Gastrocnemius medialis (tissue), 4 donors: ENCODE measurements at places on chromosomes 4 and X. TPM values are rescaled to one million over a fixed set of nuclear protein-coding genes. Genes with fewer than 3 reads are reported as not detected.

Gene GABRA4
- total RNA-seq, result not detected

Gene SLC9A7
- 13.3 TPM for total RNA-seq

Gene USP26
- not detected for total RNA-seq

Gene DMRTC1
- total RNA-seq, result not detected

Gene PLAC1
- total RNA-seq, result not detected

Gene SHISA3
- 0.31 TPM for total RNA-seq

GRCh38 chr4:21885770-21886169 lies 62.8 kb downstream of the KCNIP4 start:
- no peak for DNase-seq
- no peak overlapping the region for H3K27ac ChIP-seq
- no peaks in the 10 kb centered on the region for H3K36me3 ChIP-seq
- H3K4me1 ChIP-seq, result no peaks in the 10 kb centered on the region
- no peaks in the 10 kb centered on the region for H3K27me3 ChIP-seq

- H3K27me3 ChIP-seq, result no peaks in the 10 kb centered on the region
- no peak overlapping the region for H3K27ac ChIP-seq
- no peak for DNase-seq
- H3K36me3 ChIP-seq, result no peaks in the 10 kb centered on the region
- H3K4me1 ChIP-seq, result peaks cover 21% of the 10 kb centered on the region
These were observed 4.4 kb downstream of the GNPDA2 start for GRCh38 chr4:44722001-44722400.

- H3K4me3 ChIP-seq, result no peak overlapping the region
- H3K36me3 ChIP-seq, result no peaks in the 10 kb centered on the region
- H3K27me3 ChIP-seq, result no peaks in the 10 kb centered on the region
- no peaks in the 10 kb centered on the region for H3K4me1 ChIP-seq
These were observed 201.6 kb downstream of the QDPR start for GRCh38 chr4:17310269-17310652.

- no peak for DNase-seq
- no peaks in the 10 kb centered on the region for H3K4me1 ChIP-seq
- H3K27ac ChIP-seq, result no peak overlapping the region
- no peak overlapping the region for H3K4me3 ChIP-seq
- no peaks in the 10 kb centered on the region for H3K36me3 ChIP-seq
These were observed 856.8 kb downstream of the STIM2 start for GRCh38 chr4:27717431-27717755.

DNA sequence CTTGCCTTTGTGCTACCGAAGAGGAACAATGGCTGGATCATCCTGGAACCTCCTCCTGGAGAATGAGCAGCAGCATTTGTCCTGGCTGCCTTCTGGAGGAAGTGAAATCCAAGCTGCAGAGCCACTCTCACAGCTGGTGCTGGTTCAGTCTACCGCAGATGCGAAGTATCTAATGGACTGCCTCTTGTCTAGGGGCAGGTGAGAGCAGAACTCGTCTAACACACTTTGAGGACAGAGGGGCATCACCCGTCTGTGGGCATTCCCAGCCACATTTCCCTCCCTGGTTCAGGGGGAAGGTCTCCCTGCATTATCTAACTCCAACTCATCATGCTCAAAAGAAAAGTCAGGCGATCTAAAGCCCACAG lies 338.2 kb upstream of the GATB start:
- no peaks in the 10 kb centered on the region for H3K36me3 ChIP-seq
- H3K4me3 ChIP-seq, result no peak overlapping the region
- DNase-seq, result no peak
- H3K4me1 ChIP-seq, result no peaks in the 10 kb centered on the region
- H3K27me3 ChIP-seq, result no peaks in the 10 kb centered on the region
- H3K27ac ChIP-seq, result no peak overlapping the region

- peak overlapping the region; percentile 68 for H3K27ac ChIP-seq
- no peak for DNase-seq
- no peaks in the 10 kb centered on the region for H3K36me3 ChIP-seq
These were observed 18.5 kb downstream of the CNOT6L start for GRCh38 chr4:77800483-77801259.

GRCh38 chr4:46930891-46931290 lies 21.8 kb upstream of the COX7B2 start:
- no peak for DNase-seq
- H3K4me1 ChIP-seq, result no peaks in the 10 kb centered on the region
- no peak overlapping the region for H3K4me3 ChIP-seq
- no peaks in the 10 kb centered on the region for H3K36me3 ChIP-seq

DNA sequence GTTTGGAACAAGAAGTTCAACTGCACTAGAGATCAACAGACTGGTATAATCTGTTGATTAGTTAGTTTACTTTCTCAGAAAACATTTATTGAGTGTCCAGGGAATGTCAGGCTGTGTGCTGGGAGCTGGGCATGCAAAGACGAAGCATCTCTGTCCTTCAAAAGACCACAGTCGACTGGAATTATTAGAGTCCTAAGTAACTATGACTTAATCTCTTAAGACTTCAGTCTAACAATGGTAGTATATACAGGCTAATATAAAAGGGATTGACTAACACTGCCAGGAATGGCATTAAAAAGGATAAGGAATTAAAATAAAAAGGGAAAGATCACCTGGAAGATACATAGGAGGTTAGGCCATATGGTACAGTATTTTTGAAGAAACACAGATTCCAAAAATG lies 128.7 kb downstream of the WDFY3 start:
- DNase-seq, result no peak
- no peaks in the 10 kb centered on the region for H3K36me3 ChIP-seq
- H3K4me3 ChIP-seq, result no peak overlapping the region
- no peaks in the 10 kb centered on the region for H3K27me3 ChIP-seq

- no peaks in the 10 kb centered on the region for H3K27me3 ChIP-seq
- H3K4me1 ChIP-seq, result no peaks in the 10 kb centered on the region
- no peak overlapping the region for H3K27ac ChIP-seq
- no peaks in the 10 kb centered on the region for H3K36me3 ChIP-seq
These were observed 242.1 kb upstream of the TRAM1L1 start for GRCh38 chr4:117327491-117327890.

DNA sequence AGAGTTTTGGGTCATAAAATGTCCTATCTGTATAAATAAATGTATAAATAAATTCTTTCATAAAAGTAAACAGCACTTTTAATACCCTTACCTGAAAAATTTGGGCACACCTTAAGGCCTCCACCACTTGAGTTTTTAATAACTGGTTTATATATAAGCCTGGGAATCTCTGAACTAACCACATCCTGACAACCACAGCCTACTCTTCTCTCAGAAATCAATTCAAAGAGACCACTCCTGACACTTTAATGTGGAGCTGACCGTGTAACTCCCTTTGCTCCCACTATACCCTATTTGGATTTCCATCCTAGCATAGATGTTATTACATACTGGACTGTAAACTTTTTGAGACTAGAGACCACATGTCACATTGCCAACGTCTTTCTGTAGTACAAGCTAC lies 3.5 kb downstream of the FBXL5 start:
- peak overlapping the region; percentile 98 for H3K27ac ChIP-seq
- peaks cover 72% of the 10 kb centered on the region for H3K4me1 ChIP-seq
- H3K27me3 ChIP-seq, result no peaks in the 10 kb centered on the region
- DNase-seq, result no peak

GRCh38 chr4:80201252-80202151 lies 4.2 kb downstream of the PRDM8 start:
- H3K4me3 ChIP-seq, result peak overlapping the region; percentile 79
- peaks cover 59% of the 10 kb centered on the region for H3K27me3 ChIP-seq
- peaks cover 5% of the 10 kb centered on the region for H3K4me1 ChIP-seq
- no peaks in the 10 kb centered on the region for H3K36me3 ChIP-seq

- H3K27me3 ChIP-seq, result no peaks in the 10 kb centered on the region
- no peak for DNase-seq
- H3K4me3 ChIP-seq, result no peak overlapping the region
These were observed 39.8 kb upstream of the CCDC149 start for GRCh38 chr4:24952667-24953066.

DNA sequence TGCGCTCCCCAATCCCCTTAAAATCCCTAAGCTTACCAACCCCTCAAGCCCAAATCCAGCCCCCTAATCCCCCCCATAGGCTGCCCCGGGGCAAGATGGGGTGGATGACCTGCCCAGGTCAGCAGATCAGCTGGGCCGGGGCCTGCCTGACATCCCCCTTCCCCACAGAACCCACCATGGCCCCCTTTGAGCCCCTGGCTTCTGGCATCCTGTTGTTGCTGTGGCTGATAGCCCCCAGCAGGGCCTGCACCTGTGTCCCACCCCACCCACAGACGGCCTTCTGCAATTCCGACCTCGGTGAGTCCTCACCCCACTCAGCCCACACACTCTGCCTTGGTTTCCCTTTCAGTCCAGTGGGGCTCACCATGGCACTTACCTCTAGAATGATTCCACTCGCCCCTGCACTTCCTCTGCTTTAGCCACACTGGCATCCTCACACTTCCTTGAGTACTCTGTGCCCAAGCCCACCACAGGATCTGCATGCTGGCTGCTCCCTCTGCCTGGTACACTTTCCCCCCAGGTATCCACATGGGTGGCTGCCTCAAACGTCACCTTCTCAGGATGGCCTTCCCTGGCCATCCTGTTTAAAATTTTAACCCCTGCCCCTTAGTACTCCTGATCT lies 1.1 kb downstream of the TIMP1 start:
- H3K4me1 ChIP-seq, result no peaks in the 10 kb centered on the region
- H3K27me3 ChIP-seq, result no peaks in the 10 kb centered on the region
- H3K36me3 ChIP-seq, result no peaks in the 10 kb centered on the region
- no peak overlapping the region for H3K4me3 ChIP-seq
- no peak for DNase-seq

DNA sequence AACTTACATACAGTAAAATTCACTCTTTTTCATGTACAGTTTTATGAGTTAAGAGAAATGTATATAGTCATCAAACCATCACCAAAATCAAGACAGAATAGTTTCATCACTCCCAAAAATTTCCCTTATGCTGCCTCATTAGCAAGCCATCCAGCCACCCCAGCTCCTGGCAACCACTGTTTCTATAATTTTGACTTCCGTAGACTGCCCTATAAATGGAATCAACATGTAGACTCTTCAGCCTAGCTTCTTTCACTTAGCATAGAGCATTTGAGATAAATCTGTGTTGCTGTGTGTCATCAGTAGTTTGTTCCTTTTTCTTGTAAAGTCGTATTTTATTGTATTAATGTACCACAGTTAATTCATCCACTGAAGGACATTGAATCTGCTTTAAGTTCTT lies 23.2 kb downstream of the HDX start:
- H3K27ac ChIP-seq, result no peak overlapping the region
- no peaks in the 10 kb centered on the region for H3K4me1 ChIP-seq
- H3K27me3 ChIP-seq, result no peaks in the 10 kb centered on the region
- DNase-seq, result no peak
- no peak overlapping the region for H3K4me3 ChIP-seq

DNA sequence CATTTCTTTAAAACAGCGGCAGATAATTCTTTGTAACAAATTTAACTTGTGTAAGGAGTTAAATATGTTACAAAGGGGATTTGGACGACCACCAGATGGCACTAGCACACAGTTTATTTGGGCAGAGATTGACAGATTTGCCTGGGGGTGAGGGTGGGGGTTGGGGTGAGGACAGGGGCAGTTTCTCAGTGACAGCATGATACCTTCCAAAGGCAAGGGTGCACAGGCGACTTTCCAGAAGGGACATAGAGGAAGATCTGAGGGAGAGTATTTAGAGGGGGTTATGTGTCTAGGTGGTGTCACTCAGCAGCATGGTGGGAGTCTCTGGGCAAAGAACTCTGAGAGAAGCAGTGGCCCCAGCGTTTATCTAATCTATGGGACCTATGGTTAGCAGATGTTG lies 9.6 kb upstream of the TMA16 start:
- no peak overlapping the region for H3K4me3 ChIP-seq
- no peak overlapping the region for H3K27ac ChIP-seq
- H3K27me3 ChIP-seq, result no peaks in the 10 kb centered on the region
- no peaks in the 10 kb centered on the region for H3K4me1 ChIP-seq

GRCh38 chrX:129726307-129727111 lies 12.3 kb upstream of the XPNPEP2 start:
- H3K27me3 ChIP-seq, result no peaks in the 10 kb centered on the region
- no peak overlapping the region for H3K4me3 ChIP-seq
- peak; percentile 37 for DNase-seq

- H3K4me1 ChIP-seq, result peaks cover 4% of the 10 kb centered on the region
- H3K27me3 ChIP-seq, result no peaks in the 10 kb centered on the region
- H3K36me3 ChIP-seq, result no peaks in the 10 kb centered on the region
- H3K27ac ChIP-seq, result no peak overlapping the region
These were observed 10.8 kb downstream of the LRP2BP start for GRCh38 chr4:185384930-185385331.

- no peaks in the 10 kb centered on the region for H3K36me3 ChIP-seq
- DNase-seq, result no peak
- H3K4me3 ChIP-seq, result no peak overlapping the region
- no peaks in the 10 kb centered on the region for H3K27me3 ChIP-seq
These were observed 69.4 kb upstream of the CLDN34 start for GRCh38 chrX:9897761-9898161.

GRCh38 chrX:103783971-103784370 lies 7.3 kb downstream of the PLP1 start:
- no peaks in the 10 kb centered on the region for H3K36me3 ChIP-seq
- H3K4me1 ChIP-seq, result no peaks in the 10 kb centered on the region

DNA sequence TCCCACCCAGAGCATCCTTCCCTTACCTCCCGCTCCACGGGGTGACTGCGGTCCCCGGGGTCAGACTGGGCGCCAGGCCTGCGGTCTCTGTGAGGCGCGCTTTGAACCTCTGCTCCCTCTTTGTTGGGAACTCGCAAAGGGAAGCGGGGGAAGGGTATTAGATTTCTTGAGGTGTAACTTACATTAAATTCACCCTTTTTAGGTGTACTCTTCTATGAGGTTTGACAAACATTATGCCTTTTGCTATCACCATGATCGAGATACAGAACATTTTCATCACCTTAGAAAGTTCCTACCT lies 569 bp downstream of the DCK start:
- H3K27me3 ChIP-seq, result no peaks in the 10 kb centered on the region
- peaks cover 13% of the 10 kb centered on the region for H3K4me1 ChIP-seq
- peak overlapping the region; percentile 90 for H3K27ac ChIP-seq
- H3K36me3 ChIP-seq, result no peaks in the 10 kb centered on the region
- peak overlapping the region; percentile 86 for H3K4me3 ChIP-seq

DNA sequence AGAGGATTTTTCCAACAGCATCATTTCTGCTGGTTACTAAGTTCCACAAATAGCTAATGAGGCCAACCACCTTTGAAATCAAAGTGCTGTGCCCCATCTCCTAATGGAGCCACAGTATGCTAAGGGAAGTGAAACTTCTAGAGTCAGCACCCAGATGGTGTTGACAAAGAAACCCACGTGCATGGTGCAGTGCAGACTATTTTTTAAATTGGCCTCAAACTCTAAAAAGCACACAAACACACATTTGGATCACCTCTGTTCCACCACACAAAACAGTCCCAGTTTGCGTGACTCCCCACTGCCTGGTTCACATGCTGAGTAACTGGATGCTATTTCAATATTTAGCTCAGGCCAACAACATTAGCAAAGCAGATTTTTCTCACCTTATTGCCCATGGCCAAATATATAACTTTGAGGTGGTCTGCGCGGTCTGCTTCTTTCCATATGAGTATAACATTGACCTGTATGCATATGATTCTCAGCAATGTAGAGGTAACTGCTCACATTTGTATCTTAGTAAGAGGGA lies 69.9 kb downstream of the AMELX start:
- H3K4me1 ChIP-seq, result no peaks in the 10 kb centered on the region
- no peak overlapping the region for H3K4me3 ChIP-seq
- H3K27ac ChIP-seq, result no peak overlapping the region
- no peak for DNase-seq
